ENCODE measurements at places on chromosomes 6 and 20.

- no peak for DNase-seq
Observed at GRCh38 chr20:3612795-3613572, 50.2 kb downstream of the GFRA4 start.

DNA sequence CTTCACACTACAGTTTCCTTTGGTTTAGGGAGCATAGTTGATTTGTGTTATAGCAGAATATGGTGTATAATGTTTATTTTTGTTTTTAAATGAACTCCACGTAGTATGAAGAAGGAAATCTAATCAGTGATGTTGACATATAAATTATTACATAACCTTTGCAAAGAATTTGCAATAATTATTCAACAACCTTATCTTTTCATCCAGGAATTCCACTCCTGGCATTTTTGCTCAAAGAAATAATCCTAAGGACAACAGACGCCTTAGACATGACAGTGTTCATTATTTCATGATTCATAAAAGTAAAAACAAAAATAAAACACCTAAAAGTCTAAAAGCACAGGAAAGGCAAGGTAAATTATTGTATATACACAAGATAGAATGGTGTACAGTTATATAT lies 229.2 kb downstream of the EPM2A start:
- no peak for DNase-seq

DNA sequence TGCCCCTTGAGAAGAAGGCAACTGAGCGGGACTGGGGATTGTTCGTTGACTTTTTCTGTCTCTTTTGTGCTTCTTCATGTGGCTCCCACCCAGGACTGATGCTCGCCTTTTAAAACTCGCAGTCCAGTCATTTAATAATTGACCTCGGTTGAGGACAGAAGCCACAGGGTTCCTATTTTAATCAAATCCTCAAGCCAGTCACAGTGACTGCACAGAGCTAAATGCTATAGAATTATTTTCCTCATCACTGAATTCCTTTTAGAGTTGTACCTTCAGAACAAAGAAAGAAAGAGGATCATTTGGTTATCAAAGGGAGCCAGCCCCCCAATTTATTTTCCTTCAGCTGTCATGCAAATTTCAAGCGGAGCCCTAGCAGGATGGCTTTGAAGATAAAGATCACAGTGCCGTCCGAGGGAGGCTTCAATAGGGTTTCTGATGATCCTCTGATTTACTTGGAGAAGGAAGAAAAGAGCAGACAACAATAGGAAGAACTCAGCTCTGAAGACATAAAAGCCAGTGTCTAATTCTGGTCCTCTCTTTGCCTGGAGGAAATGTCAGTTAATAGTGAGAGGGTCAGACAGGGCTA lies 186.6 kb downstream of the DOK5 start:
- DNase-seq: no peak

- DNase-seq: peak; percentile 57
Observed at GRCh38 chr6:139364302-139364981, 10.0 kb downstream of the CITED2 start.

DNA sequence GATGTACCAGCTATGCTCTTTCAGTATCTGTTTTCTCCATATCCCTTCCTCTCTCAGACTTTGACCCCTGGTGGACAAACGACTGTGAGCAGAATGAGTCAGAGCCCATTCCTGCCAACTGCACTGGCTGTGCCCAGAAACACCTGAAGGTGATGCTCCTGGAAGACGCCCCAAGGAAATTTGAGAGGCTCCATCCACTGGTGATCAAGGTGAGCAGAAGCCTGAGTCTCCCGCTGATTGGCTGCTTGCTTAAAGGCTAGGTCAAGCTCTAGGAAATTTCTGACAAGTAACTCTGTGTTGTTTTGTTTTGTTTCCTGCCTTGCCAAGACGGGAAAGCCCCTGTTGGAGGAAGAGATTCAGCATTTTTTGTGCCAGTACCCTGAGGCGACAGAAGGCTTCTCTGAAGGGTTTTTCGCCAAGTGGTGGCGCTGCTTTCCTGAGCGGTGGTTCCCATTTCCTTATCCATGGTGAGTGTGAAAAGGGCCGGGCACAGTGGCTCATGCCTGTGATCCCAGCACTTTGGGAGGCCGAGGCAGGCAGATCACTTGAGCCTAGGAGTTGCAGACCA lies 28.6 kb downstream of the C6orf89 start:
- no peak for DNase-seq

- DNase-seq: no peak
Observed at GRCh38 chr20:33677991-33678702, 3.9 kb upstream of the NECAB3 start.

GRCh38 chr6:76438768-76439167 lies 366.3 kb upstream of the IMPG1 start:
- DNase-seq: no peak
